Foreskin keratinocyte (primary cell): ENCODE measurements at places on chromosomes 6 and 20. TPM values are rescaled to one million over a fixed set of nuclear protein-coding genes. Genes with fewer than 3 reads are reported as not detected.

The SLC13A3 gene
- total RNA-seq: 3.1 and 5.1 TPM in 2 replicates

The TCFL5 gene
- 13.6 and 15.8 TPM in 2 replicates for total RNA-seq

The ZNF831 gene
- not detected in 2 replicates for total RNA-seq

The FAM184A gene
- total RNA-seq: 0.14 and 0.17 TPM in 2 replicates

The GTPBP2 gene
- 44.8 and 46.4 TPM in 2 replicates for total RNA-seq

The SRSF12 gene
- 0.32 and 0.51 TPM in 2 replicates for total RNA-seq

The CST2 gene
- not detected in 2 replicates for total RNA-seq

The CUL9 gene
- 39.4 and 46.7 TPM in 2 replicates for total RNA-seq

The MOCS1 gene
- 4.0 and 4.6 TPM in 2 replicates for total RNA-seq

The IP6K3 gene
- not detected in 2 replicates for total RNA-seq

The CAGE1 gene
- 0.07 and 0.20 TPM in 2 replicates for total RNA-seq

The CFB gene
- 0.34 and 0.92 TPM in 2 replicates for total RNA-seq

The POM121L2 gene
- total RNA-seq: not detected in 2 replicates

The ANKRD66 gene
- not detected in 2 replicates for total RNA-seq
